ENCODE measurements at places on chromosomes 12 and 14. TPM values are rescaled to one million over a fixed set of nuclear protein-coding genes. Genes with fewer than 3 reads are reported as not detected.

The KIF21A gene
- 17.5 TPM for total RNA-seq

DNA sequence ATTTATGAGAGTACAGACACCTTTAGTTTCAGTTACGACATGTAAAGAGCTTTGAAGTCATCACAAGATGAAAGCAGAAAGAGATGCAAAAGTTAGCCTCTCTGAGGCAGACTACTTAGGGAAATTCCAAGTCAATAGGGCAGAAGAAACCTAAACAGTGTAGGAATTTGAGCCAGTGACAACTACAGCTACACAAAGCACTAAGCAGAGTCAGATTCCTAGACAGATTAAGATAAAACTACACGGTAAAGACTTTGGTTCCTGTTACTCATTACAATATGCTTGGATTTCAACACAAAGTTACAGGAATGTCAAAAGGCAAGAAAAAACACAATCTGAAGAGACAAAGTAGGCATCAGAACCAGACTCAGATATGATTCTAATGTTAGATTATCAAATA, 1302.3 kb downstream of the FSCB start:
- no peaks in the 10 kb centered on the region for H3K36me3 ChIP-seq
- no peak overlapping the region for H3K27ac ChIP-seq
- H3K27me3 ChIP-seq, result no peaks in the 10 kb centered on the region
- H3K4me3 ChIP-seq, result no peak overlapping the region
- DNase-seq, result no peak

DNA sequence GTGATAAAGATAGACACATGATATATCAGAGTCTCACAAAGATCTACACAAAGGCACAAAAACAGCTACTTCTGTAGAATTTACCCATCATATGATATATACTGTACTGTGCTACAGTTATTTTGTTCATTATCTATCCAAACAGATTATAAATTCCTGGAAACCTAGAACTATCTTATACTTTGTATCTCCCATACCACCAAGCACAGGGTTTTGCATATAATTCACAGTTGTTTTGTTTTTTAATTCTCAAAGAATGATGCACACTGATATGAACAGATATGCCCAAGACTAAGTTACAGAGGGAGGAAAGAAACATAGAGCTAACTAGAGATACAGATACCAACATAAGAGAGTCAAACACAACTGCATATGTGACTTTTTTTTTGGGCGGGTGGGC, 3.4 kb downstream of the PRKAG1 start:
- H3K27me3 ChIP-seq, result no peaks in the 10 kb centered on the region
- peaks cover 8% of the 10 kb centered on the region for H3K4me1 ChIP-seq
- no peak overlapping the region for H3K4me3 ChIP-seq
- DNase-seq, result no peak
- peaks cover 9% of the 10 kb centered on the region for H3K36me3 ChIP-seq

DNA sequence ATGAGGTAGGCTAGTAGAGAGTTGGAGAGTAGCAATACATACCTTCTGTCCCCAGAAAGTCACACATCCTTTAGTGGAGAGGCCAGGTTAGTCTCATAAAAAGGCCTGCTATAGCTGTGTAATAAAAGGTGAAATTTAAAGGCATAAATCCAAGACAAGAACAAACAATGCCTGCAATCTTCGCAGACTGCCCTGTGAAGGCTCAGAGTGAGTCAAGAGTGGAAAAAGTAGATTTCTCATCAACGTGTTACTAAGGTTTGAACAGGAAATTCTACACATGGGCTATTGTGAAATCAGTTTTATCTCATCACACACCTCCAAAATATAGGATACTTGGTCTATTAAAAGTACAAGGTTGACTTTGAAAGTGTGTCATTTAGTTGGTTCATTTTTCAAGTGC, at the start of gene KLRC1:
TSS of gene KLRC1 (minus strand) at position 222 of the 400 bp plus-strand sequence. CDS start 2,221 bp downstream, outside the sequence.
- no peaks in the 10 kb centered on the region for H3K36me3 ChIP-seq
- DNase-seq, result no peak
- H3K4me3 ChIP-seq, result no peak within 1 kb of the TSS
- no peaks in the 10 kb centered on the region for H3K4me1 ChIP-seq

- no peak for DNase-seq
- no peaks in the 10 kb centered on the region for H3K27me3 ChIP-seq
- H3K36me3 ChIP-seq, result peaks cover 63% of the 10 kb centered on the region
- no peaks in the 10 kb centered on the region for H3K4me1 ChIP-seq
Measured at GRCh38 chr14:74290415-74290814, 12.3 kb downstream of the ABCD4 start.
